Hematopoietic multipotent progenitor cell treated with erythropoietin and hydrocortisone succinate and interleukin-3 and kit ligand, for 4 days (in vitro differentiated cells): ENCODE measurements at places on chromosomes 2 and 18.

GRCh38 chr18:40956213-40956612, 998.8 kb upstream of the PIK3C3 start:
- no peak for DNase-seq

DNA sequence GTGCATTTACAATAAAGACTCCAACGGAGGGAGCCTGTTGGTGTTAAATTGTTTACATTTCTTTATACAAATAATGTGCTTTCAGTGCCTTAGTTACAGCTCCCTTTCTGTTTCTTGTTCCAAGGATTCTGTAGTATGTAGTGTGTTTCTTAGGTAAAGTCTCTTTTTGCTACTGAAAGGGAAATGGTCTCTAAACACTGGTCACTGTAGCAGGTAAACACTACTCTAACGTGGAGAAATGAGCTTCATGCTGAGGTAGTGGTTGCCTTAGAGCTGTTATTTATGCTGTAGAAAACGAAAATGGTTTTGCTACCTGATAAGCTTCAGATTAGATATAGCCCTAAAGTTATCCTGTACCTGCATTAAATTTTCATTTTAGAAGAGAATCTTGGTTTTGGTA, 163.6 kb downstream of the CAPN13 start:
- no peak for DNase-seq

- peak; percentile 91 for DNase-seq
Observed at GRCh38 chr2:42828487-42829425, 36.4 kb upstream of the HAAO start.

- no peak for DNase-seq
Observed at GRCh38 chr2:603869-604268, 73.3 kb downstream of the TMEM18 start.

- no peak for DNase-seq
Observed at GRCh38 chr18:6374340-6374739, 40.4 kb downstream of the L3MBTL4 start.

GRCh38 chr18:9105420-9105819, 2.9 kb downstream of the NDUFV2 start:
- DNase-seq, result no peak

- no peak for DNase-seq
Observed at GRCh38 chr2:188303363-188304031, 11.8 kb downstream of the GULP1 start.

DNA sequence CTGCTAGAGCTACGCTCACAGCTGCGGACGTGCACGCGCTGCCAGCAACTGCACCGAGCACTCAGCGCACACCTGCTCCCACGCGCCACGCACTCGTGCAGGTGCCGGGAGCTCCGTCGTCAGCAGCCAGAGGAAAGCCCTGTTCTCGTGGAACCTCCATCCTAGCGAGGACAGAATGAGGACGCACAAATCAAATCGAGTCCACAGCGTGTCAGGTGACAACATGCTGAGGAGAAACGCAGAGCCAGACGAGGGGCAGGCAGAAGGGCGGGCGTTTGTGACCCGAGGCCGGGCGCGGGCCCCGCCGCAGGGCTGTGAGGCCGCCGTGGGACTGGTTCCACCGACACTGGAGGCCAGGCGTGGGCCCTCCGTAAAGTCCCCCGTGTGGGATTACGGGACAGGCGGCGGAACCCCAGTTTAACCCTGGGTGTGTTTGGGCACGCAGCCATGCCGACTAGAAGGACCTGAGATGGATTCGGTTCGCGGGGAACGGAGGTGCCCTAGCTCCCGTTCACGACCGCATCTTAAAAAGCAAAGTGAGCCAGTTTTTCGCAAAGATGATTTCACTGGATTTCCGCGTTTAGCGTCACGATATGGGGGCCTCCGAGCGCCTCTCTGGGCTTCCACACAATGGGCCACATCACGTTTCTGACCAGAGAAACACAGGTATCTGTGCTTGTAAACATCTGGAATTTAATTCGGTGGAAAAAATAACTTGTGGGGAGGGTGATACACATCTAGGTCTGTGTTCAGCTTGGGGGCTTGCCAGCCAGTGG, 26.9 kb upstream of the ALKAL2 start:
- no peak for DNase-seq

DNA sequence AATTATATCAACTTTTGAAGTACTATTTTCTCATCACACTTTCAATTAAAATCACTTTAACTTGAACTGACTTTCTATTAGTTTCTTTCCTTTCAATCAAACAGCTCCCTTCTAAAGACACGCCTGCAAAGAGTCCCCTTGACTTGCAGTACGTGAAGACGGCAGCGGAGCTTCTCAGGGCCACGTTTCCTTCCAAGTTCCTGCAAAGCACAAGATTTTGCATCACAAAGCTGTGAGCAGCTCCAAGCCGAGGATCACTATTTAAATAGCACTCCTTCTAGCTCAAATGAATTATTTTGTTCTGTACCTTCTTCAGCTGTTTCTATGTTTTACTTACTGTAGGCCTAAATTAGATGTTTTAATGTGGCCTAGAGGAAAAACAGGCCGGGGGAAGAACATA, 30.8 kb downstream of the SH3YL1 start:
- no peak for DNase-seq

DNA sequence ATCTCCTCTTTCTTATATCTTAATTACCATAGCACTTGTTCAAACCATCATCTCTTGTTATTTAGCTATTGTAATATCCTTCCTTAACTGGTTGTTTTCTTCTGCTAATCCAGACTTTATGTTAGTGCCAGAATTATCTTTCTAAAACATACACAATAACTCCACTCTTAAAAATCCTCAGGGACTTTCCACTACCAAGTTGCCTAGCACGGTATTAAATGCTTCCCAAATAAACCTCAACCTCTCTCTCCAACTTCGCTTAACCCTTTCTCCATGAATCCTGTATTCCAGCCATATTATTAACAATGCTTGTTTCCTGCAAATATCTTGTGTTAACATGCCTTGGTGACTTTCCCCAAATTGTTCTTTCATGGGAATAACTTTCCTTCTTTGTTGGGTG, 84.5 kb downstream of the FAM228A start:
- no peak for DNase-seq

DNA sequence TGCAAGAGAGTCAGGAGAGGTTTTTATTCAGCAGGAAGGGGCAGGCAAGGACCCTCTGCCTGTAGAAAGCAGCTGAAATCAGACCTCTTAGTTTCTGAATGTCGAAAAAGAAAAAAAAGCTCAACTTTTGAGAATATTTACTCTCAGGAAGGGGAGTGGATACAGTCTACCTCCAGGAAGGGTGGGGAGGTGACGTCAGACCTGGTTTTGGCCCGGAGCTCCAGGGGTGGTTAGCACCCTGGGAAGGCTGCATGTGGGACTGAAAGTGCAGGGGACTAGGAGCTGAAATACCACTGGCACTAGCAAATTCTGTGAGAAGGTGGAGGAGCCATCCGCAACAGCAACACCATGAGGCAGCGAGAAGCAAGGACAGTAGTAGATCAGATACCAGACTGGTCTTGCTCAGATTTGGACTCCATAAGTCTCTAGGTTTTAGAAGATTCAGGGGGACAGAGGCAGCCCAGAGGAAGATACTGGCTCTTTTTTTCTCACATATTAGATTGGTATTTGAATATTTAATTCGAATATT, 19.8 kb downstream of the MC2R start:
- no peak for DNase-seq

DNA sequence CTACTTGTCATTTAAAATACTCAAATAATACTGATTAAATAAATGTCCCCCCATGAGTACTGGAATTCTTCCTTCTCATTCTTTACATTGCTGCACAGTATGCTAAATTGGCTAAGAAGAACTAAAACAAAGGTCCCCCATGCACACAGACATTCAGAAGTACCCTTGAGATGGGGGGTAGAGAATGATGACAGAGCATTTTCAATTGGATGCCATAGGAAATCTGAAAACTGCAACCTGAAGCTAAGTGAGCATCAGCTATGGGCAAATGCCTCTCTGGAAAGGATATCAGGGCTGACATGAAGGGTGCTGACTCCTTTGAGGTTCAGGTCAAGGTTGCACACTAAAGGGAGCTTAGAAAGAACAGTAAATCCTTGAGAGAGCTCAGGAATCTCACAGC, 10.1 kb upstream of the TNFAIP6 start:
- no peak for DNase-seq

- peak; percentile 5 for DNase-seq
Observed at GRCh38 chr2:59752071-59752470, 801.4 kb downstream of the BCL11A start.

DNA sequence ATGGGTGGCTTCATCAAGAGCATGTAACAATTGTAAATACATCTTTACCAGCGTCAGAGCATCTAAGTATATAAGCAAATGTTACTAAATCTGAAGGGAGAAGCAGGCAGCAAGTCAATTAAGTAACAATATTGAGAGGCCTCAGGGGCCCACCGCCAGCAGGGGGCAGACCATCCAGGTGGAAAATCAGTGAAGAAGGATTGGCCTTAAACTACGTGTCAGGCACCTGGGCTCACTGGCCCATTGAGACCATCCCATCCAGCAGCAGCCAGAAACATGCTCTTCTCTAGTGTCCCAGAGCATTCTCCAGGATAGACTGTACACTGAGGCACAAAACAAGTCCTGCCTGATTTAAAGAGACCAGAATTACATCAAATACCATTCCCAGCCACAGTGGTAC, 96.2 kb upstream of the SNTG2 start:
- peak; percentile 52 for DNase-seq

DNA sequence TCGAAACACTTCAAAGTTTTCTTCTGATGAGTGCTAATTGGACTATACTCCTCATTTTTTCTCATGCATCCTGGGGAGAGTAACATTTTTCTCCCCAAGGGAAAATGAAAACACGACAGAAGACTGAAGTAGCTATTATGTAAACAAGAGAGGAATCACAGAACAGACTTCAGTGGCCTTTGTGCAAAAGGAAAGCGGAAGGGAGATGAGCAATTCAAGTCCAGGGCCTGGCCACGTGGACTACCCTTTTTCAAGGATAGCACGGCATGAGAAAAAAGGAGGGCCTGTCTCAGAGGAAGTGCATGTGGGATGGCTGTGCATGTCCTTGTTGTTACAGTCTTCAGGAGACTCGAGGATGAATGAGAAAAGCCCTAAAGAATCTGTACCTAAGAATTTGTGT, 43.8 kb upstream of the KCNE4 start:
- no peak for DNase-seq

- DNase-seq, result no peak
Observed at GRCh38 chr2:113167115-113167932, 6.4 kb upstream of the PSD4 start.

DNA sequence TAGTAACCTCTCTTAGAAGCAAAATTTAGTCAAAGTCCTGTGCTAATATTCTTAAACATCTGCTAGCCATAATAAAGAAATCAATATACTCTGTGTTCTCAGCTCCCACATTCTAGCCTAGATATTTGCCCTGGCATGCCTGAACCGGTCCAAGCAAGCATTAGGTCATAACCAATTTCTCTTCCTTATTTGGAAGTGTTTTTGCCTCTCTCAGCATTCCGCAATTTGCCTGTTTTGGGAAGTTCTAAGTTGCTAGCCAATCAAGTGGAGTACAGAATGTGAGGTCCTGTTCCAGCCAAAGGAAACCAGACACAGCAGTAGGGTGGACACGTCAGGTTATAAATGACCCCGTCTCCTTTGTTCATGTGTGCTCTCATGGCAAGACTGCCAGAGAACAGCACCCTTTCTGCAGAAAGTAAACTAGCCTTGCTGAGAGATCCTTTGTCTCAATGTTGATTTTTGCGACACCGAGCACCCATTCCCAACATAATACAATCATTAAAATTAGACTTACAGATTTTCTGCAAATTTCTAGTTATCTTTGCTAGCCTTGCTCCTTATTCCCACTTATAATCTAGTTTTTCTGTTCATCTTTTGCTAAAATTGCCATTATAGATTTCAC, 13.0 kb upstream of the SULT1C4 start:
- DNase-seq, result no peak

- peak; percentile 79 for DNase-seq
Observed at GRCh38 chr2:7044253-7045250, 127.3 kb downstream of the RNF144A start.

DNA sequence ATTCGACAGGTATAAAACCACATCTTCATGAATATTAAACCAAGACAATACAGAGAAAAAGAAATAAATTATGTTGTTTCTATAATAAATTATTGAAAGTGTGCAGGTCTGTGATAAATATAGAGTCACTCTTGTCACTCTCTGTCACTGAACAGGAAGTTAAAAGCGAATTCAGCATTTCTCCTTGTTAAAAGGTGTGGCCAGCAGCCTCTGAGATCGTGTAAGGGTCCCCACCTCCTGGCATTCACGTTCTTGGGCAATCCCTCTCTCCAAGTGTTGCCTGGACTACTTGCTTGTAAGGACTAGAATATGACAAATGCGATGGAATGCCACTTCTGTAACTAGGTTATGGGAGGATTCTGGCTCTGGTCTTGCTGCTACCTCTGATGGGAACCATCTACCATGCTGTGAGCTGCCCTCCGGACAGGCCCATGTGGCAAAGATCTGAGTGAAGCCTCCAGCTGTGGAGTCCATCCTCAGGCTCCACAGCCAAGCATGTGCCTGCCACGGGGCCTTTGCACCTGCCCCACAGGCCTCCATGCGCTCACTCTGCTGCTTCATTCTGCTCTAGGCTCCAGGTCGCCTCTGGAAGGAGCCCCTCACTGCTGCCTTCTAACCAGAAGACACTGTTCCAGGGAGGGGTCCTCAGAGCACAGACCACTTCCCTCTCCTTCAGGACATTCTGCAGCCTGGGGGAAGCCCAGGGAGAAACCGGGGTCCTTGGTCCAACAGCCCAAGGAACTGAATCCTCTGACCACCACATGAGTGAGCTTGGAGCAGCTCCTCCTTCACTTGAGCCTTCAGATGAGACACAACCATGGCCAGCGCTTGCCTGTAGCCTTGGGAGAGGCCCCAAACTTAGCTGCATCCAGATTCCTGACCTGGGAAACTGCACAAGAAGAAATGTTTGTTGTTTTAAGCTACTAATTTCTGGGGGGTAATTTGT, 202.9 kb upstream of the HDAC4 start:
- no peak for DNase-seq

- DNase-seq, result peak; percentile 83
Observed at GRCh38 chr2:74457549-74458131, 598 bp upstream of the WBP1 start.

GRCh38 chr2:16620590-16620989, 45.0 kb downstream of the CYRIA start:
- no peak for DNase-seq

DNA sequence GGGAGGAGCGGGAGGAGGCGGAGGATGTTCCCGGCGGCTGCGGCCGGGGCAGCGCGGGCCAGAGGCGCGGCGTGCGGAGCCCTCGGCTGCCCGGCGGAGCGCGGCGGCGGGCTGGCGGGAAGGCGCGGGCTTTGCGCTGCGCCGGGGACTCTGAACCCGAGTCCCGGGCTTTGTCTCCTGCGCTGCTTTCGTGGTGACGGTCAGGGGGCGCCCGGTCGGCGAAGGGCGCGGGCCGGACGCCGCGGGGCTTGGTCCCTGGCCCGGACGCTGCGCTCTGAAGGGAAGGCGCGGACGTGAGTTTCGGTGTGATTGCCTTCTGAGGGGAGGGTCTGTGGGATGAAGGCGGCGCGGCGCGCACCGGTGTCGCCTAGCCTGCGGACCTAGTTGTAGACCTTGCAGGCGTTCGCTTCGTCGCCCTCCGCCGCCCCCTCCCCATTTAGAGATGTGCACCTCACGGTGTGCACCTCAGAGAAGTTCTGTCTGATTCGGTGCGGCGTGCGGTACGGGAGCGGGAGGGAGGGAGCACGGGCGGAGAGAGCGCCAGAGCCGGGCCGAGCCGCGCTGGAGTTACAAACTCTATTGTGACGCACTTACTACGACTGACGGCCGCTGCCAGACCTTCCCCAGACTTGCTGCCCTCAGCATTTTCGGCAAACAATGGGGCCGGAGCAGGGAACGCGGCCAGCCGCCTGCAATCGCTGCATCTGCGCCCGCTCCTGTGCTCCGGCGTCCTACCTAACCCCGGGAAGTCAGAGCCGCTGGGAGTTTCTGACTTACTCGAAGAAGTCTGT, 2.1 kb downstream of the BCL2L11 start:
- DNase-seq, result peak; percentile 69
